Hepatocyte (in vitro differentiated cells): ENCODE measurements at places on chromosomes 13 and 19. TPM values are rescaled to one million over a fixed set of nuclear protein-coding genes. Genes with fewer than 3 reads are reported as not detected.

DNA sequence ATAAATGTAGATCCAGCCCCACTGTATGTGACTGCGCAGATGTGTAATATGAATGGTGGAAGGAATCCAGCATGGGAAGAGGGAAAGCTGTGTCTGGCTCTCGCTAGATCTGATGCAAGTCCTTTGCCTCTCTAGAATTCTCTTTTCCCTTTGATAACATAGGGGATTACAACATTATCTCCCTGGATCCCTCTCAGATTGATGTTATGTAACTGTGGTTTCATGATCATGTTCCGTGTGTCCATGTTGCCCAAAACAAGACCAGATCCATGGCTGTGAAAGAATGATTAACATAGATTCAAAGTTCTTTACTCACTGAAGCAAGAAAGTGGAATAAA is 184.0 kb upstream of the UBL3 start:
- peak overlapping the region; percentile 54 for H3K27ac ChIP-seq
- H3K36me3 ChIP-seq, result no peaks in the 10 kb centered on the region
- H3K27me3 ChIP-seq, result no peaks in the 10 kb centered on the region
- peaks cover 5% of the 10 kb centered on the region for H3K4me1 ChIP-seq
- DNase-seq, result no peak

DNA sequence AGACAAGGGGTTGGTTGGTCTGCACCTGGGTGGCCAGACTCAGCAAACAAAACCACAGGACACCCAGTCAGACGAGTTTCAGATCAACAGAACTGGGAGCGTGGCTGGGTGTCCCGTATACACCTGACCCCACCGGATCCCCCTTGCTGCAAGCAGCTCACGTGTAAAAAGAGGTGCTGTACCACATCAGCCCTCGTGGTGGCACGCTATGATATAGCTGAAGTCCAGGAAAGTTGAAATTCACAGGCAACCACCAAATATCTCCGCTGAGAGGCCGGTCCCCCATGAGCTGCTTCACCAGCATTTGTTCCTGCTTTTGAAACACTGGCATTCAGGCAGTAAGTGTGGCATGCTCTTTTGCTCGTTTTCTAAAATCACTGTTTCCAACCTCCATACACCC is 92.3 kb downstream of the TUBA3C start:
- no peaks in the 10 kb centered on the region for H3K4me1 ChIP-seq
- H3K27ac ChIP-seq, result no peak overlapping the region
- no peaks in the 10 kb centered on the region for H3K36me3 ChIP-seq
- no peak overlapping the region for H3K4me3 ChIP-seq
- no peak for DNase-seq

GRCh38 chr19:5115771-5116202 is 146.9 kb downstream of the KDM4B start:
- H3K36me3 ChIP-seq, result no peaks in the 10 kb centered on the region
- DNase-seq, result no peak
- no peak overlapping the region for H3K4me3 ChIP-seq
- no peak overlapping the region for H3K27ac ChIP-seq
- H3K27me3 ChIP-seq, result no peaks in the 10 kb centered on the region

GRCh38 chr13:105788530-105788929 is 746.9 kb downstream of the EFNB2 start:
- no peaks in the 10 kb centered on the region for H3K27me3 ChIP-seq
- no peak for DNase-seq
- no peaks in the 10 kb centered on the region for H3K4me1 ChIP-seq
- H3K27ac ChIP-seq, result no peak overlapping the region
- no peak overlapping the region for H3K4me3 ChIP-seq

DNA sequence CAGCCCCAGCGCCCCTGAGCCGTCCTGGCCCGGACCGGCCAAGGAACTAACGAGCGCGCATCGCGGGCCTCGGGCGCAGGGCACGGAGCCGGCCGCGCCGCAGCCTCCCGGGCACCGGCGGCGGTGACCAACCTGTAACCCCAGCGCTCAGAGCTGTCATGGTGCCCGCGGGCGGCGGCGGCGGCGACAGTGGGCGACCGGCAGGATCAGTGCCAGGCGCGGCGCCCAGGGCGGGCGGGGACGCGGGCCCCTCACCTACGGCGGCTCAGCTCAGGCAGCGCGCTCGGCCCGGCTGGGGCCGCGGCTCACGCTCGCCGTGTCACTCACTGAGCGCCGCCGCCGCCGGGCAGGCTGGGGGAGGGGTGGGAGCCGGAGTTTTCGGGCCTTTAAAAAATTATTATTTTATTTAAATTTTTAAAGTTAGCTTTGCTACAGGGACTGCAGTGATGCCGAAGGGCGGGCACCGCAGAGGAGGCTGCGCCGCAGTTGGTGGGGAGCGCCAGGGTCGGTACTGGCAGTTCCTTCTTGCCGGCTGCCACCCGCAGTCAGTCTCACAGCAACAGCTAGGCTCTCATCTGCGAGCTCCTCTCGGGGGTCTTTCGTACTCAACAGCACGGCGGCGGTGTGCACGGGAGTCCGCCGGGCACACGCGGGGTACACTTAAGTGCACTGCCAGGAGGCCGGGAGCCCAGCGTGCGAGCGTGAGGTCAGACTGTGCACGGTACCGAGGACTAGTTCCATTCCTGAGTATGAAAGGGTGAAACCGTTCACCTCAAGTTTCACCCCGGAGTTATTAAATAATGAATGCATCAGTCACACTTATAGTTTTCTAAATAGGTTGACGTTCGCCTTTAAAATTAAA is at the start of gene NALCN:
TSS of gene NALCN (minus strand) at position 328 of the 862 bp plus-strand sequence. CDS start 17,382 bp downstream, outside the sequence.
- peak; percentile 40 for DNase-seq
- H3K36me3 ChIP-seq, result no peaks in the 10 kb centered on the region
- no peaks in the 10 kb centered on the region for H3K4me1 ChIP-seq
- no peak within 1 kb of the TSS for H3K27ac ChIP-seq
- H3K4me3 ChIP-seq, result peak within 1 kb of the TSS; percentile 72
- H3K27me3 ChIP-seq, result peaks cover 52% of the 10 kb centered on the region

GRCh38 chr19:55493645-55494171 is 5.5 kb downstream of the SSC5D start:
- peaks cover 10% of the 10 kb centered on the region for H3K27me3 ChIP-seq
- no peaks in the 10 kb centered on the region for H3K36me3 ChIP-seq
- no peaks in the 10 kb centered on the region for H3K4me1 ChIP-seq
- H3K27ac ChIP-seq, result no peak overlapping the region
- no peak overlapping the region for H3K4me3 ChIP-seq

DNA sequence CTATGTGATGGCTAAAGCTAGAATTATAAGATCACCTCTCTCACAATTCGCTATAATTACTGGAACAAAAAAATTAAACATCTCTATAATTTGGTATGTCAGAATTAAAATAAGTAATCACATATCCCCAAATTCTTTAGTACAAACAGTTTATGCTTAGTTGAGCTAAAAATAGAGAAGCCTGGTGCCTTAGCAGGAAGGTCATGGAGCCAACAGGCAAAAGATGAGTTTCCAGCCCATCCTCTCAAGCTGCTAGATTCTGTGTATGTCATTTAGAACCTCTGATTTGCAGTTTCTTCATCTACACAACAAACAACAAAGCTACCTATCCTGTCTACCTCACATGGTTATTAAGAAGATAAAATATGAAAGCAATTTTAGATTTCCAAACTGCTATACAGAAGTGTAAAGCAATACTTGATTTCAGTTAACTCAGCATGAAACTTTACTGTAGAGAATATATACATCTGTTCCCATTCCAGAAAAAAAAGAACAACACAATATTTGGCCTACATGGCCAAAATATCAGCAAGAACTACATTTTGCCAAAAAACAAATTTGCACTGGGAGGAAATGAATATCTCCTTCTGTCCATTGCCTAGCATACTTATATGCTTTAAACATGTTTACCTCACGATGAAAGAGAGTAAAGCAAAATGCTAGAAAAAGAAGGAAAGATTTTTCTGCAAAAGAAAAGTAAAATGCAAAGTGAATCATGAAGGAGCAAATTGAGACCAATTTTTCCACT is 294.0 kb upstream of the MIR17HG start:
- H3K27me3 ChIP-seq, result no peaks in the 10 kb centered on the region
- no peak overlapping the region for H3K27ac ChIP-seq
- H3K36me3 ChIP-seq, result no peaks in the 10 kb centered on the region

DNA sequence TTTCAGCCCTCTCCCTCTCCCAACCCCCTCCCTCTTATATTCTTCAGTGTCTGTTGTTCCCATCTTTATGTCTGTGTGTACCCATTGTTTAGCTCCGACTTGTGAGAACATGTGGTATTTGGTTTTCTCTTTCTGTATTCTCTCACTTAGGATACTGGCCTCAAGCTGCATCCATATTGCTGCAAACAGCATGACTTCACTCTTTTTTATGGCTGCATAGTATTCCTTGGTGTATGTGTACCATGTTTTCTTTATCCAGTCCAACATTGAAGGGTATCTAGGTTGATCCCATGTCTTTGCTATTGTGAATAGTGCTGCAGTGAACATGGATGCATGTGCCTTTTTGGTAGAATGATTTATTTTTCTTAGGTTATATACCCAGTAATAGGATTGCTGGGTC is 17.8 kb downstream of the NHLRC3 start:
- H3K27me3 ChIP-seq, result no peaks in the 10 kb centered on the region
- H3K4me3 ChIP-seq, result no peak overlapping the region
- H3K4me1 ChIP-seq, result no peaks in the 10 kb centered on the region
- no peak overlapping the region for H3K27ac ChIP-seq
- no peaks in the 10 kb centered on the region for H3K36me3 ChIP-seq

GRCh38 chr13:50460358-50460757 is 383.1 kb downstream of the DLEU7 start:
- H3K27me3 ChIP-seq, result no peaks in the 10 kb centered on the region
- no peaks in the 10 kb centered on the region for H3K36me3 ChIP-seq
- H3K27ac ChIP-seq, result no peak overlapping the region
- DNase-seq, result no peak
- peaks cover 3% of the 10 kb centered on the region for H3K4me1 ChIP-seq

GRCh38 chr13:38763446-38764381 is 76.8 kb downstream of the FREM2 start:
- H3K27ac ChIP-seq, result peak overlapping the region; percentile 33
- no peak overlapping the region for H3K4me3 ChIP-seq
- H3K4me1 ChIP-seq, result no peaks in the 10 kb centered on the region
- H3K27me3 ChIP-seq, result no peaks in the 10 kb centered on the region
- no peaks in the 10 kb centered on the region for H3K36me3 ChIP-seq

DNA sequence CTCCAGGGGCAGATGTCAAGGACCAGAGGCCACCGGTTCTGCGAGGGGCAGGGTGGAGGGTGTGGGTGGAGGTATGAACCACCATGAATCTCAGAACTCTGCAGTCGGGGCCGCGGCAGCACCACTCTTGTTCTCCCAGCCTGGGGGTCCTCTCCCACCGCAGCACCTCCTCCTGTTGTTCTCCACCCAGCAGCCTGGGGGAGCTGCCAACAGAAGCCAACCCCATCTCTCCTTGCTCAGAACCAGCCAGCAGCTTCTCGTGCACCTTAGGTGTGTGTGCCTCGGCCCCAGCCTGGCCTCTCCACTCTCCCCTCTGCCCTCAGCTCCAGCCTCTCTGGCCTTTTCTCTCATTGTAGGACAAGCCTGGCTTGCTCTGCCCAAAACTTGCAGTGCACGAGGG is 31.9 kb upstream of the CCNE1 start:
- no peak overlapping the region for H3K4me3 ChIP-seq
- DNase-seq, result no peak
- H3K27ac ChIP-seq, result no peak overlapping the region
- peaks cover 5% of the 10 kb centered on the region for H3K4me1 ChIP-seq
- H3K36me3 ChIP-seq, result no peaks in the 10 kb centered on the region

- DNase-seq, result no peak
- H3K4me3 ChIP-seq, result no peak overlapping the region
- no peaks in the 10 kb centered on the region for H3K4me1 ChIP-seq
- H3K27ac ChIP-seq, result no peak overlapping the region
These were observed 446.3 kb downstream of the OLFM4 start for GRCh38 chr13:53474878-53475277.

DNA sequence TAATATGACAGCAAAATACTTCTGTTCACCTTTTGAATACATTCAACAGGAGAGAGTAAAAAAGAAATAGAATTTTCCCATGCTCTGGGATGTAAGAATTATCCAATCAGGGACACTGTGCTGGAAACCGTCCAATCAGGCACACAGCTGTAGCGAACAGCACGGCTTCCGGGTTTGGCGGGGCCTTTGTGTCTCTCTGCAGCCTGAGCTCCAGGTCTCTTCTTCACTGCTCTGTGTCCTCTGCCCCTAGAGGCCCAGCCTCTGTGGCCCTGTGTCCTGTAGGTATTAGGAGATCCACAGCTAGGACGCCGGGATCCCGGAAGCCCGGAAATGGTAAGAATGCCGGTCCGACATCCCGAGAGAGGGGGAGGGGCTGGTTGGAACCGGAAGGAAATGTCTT is 92.7 kb downstream of the ZNF737 start:
- no peaks in the 10 kb centered on the region for H3K4me1 ChIP-seq
- no peaks in the 10 kb centered on the region for H3K27me3 ChIP-seq
- no peak for DNase-seq
- no peak overlapping the region for H3K27ac ChIP-seq

- H3K36me3 ChIP-seq, result no peaks in the 10 kb centered on the region
- no peaks in the 10 kb centered on the region for H3K4me1 ChIP-seq
- no peak overlapping the region for H3K27ac ChIP-seq
These were observed 9.6 kb upstream of the MAMSTR start for GRCh38 chr19:48728911-48729664.

GRCh38 chr19:48726556-48726955 is 7.0 kb upstream of the MAMSTR start:
- no peaks in the 10 kb centered on the region for H3K36me3 ChIP-seq
- no peak overlapping the region for H3K4me3 ChIP-seq
- H3K4me1 ChIP-seq, result no peaks in the 10 kb centered on the region
- no peak for DNase-seq
- no peak overlapping the region for H3K27ac ChIP-seq
- H3K27me3 ChIP-seq, result no peaks in the 10 kb centered on the region

DNA sequence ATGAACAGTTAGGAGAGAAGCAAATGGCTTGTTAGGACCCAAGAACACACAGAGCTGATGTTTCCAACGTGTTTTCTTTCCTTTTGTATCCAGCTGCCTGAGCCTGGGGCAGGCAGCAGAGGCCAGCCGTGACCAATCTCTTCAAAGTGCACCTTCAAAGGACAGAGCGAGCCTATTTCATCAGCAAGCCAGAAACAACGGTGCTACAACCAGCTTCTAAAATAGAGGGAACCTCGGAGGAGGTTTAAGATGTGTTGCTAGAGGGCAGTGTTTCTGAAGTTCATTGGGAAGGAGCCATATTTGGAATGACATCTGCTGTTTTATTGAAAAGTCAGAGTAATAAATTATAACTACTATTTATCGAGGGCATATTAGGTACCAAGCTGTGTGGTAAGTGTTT is 56.2 kb upstream of the RFC3 start:
- DNase-seq, result no peak
- H3K4me3 ChIP-seq, result no peak overlapping the region
- no peaks in the 10 kb centered on the region for H3K36me3 ChIP-seq
- no peak overlapping the region for H3K27ac ChIP-seq

The C1QTNF9B gene
- not detected in 2 replicates for total RNA-seq

The DPRX gene
- not detected in 2 replicates for total RNA-seq

The NCAN gene
- total RNA-seq, result 0.03 TPM in 1 of 2 replicates, not detected in the other

The CABP5 gene
- not detected in 2 replicates for total RNA-seq

The ZNF382 gene
- total RNA-seq, result 6.2 and 10.3 TPM in 2 replicates

The KLK11 gene
- total RNA-seq, result 1.4 TPM in 1 of 2 replicates, not detected in the other

The FFAR1 gene
- total RNA-seq, result not detected in 2 replicates

The CBY2 gene
- total RNA-seq, result not detected in 2 replicates

The VSIG10L gene
- total RNA-seq, result 2.5 and 3.4 TPM in 2 replicates

The CBARP gene
- total RNA-seq, result 1.1 and 4.2 TPM in 2 replicates
